ENCODE measurements at places on chromosomes 3 and 15.

- no peak for DNase-seq
Measured at GRCh38 chr15:39194106-39194830, 386.6 kb upstream of the THBS1 start.

DNA sequence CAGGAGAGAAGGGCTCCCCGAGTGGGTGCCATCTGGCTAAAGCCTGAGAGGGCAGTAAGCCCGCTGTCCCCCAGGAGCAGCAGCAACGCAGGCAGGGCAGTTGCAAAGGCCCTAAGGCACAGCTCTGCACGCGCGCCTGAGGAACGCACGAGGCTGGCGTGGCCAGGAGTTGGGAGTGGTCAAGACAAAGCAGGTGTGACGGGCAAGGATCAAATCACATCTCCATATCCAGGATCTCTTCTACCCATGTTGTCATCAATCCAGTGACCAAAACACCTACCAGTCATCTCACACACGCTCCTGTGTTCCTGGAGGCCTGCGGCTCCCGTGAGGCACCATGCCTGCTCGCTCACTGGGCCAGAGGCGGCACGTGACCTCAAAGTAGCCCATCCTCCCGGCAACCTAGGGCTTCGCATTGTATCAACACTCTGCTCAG, 59.5 kb downstream of the ERC2 start:
- no peak for DNase-seq

GRCh38 chr3:50830451-50830850, 155.7 kb downstream of the DOCK3 start:
- DNase-seq: no peak

DNA sequence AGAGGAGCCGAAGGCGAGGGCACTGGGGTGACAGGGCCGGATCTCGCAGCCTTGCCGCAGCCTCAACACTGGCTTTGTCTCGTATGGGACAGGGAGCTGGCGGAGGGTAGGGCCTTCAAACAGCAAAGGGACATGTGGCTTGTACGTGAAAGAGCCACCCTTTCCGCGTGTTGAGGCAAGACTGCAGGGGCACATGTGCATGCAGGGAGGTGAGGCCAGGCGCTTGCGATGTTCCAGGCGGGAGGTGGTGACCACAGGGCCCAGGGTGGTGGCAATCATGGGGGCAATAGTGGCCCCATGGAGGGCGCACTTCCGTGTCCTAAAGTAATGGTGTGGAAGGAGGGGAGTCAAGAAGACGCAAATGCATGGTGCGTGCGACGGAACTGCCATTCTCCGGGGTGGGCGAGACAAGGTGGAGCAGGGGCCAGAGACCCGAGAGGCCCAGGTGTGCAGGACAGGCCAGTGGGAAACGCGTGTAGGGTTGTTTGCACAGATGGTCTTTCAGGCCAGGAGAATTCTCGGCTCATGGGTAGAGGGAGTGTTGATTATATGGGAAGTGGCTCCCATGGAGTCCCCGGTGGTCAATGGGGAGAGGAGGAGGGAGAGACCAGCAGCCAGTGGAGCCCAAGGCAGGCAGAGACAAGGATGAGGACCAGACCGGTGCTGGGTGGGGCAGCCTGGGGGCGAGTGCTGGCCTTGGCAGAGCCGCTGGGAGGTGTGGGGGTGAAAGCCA, 45.8 kb upstream of the PCSK6 start:
- no peak for DNase-seq

DNA sequence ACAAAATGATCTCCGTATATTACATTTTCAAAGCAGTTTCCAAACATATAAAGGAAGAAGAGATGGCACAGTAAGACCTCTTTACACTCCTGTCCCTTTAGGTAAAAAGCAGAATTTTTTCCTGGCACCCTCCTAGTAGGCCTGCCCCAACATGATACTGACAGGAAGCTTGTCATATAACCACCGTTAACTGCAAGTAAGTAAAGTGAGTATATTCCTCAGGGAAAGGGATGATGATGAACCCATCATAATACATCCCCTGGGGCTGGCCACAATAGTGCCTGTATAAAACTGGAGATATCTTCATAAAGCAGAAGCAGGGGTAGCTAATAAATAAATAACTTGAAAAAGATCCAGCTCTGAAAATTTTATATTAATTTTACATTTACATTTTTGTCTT, 893.0 kb downstream of the DIPK2A start:
- no peak for DNase-seq

DNA sequence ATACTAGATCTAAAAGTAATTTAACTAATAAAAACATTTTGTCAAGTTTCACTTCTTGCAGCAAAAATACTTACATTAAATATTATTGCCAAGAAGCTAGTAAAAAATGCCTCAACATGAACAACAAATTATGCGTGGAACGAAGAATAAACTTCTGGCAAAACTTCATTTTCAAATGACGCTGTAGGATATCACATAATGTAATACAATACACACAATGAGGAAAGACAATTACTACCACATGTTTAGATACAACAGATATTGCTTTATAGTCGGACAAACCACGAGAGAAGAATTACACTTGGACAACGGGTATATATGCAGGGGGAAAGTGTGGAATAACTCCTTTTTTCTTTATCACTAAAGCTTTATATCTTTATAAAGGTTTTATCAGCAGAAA, 21.6 kb downstream of the P3H2 start:
- no peak for DNase-seq

DNA sequence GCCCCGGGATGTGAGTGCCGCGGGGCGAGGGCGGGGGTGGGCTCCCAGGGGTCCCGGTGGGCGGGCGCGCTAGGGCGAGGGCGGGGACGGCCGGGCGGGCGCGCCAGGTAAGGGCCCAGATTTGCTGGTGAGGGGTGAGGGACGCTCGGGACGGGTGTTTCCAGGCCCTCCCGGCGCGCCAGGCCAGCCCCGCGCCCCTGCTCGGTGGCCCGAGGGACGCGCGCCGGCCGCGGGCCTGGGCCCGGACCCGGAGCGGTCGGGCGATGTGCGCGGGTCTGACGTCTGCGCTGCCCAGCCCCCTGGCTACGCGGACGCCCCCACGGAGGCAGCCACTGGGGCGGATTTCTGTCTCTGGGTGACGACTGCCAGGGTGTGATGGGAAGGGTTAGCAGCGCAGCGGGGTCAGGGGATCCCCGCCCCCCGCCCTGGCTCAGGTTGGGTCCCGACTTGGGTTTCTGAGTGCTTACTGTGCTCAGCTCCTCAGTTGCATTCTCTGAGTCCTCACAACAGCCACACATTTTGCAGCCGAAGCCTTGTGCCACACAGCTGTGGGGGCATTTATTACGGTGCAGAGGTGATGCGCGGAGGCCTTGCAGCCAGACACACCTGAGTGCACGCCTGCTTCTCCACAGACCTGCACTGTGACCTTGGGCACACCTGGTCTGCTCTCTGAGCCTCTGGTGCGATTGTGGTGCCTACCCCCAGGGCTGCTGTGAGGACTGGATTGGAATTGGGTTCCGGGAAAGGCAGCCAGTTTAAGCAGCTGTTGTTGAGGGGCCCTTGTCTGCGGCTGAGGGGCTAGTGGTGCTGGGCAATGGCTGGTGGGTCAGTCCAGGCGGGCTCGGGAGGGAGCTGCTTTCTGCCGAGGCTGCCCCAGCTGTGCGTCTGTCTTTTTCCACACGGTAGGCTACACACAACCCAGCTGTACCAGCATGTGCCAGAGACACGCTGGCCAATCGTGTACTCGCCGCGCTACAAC, 523 bp downstream of the HDAC11 start:
- peak; percentile 28 for DNase-seq

DNA sequence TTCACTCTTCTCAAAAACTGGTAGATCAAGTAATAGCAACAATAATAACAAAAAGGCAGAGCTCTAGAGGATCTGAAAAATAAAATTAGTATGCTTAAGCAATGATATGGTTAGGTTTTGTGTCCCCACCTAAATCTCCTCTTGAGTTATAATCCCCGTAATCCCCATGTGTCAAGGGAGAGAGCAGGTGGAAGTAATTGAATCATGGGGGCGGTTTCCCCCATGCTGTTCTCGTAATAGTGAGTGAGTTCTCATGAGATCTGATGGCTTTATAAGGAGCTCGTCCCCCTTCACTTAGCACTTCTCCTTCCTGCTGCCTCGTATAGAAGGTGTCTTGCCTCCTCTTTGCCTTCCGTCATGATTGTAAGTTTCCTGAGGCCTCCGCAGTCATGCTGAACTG, 60.2 kb upstream of the ABHD2 start:
- DNase-seq: no peak

GRCh38 chr3:16262174-16262573, 2.6 kb downstream of the DPH3 start:
- DNase-seq: no peak

GRCh38 chr15:22839046-22839695, 705 bp downstream of the NIPA2 start:
- no peak for DNase-seq

All from T-helper 1 cell (primary cell).